IPS DF 19.7 (cell line): ENCODE measurements at places on chromosomes 2 and 18.
A peak's percentile ranks its signal among the peaks of the same experiment; 100 is the strongest.

GRCh38 chr2:61196671-61197070 lies 34.7 kb downstream of the C2orf74 start:
- no peak for DNase-seq

- no peak for DNase-seq
Measured at GRCh38 chr2:170405326-170405725, 227.4 kb downstream of the MYO3B start.

DNA sequence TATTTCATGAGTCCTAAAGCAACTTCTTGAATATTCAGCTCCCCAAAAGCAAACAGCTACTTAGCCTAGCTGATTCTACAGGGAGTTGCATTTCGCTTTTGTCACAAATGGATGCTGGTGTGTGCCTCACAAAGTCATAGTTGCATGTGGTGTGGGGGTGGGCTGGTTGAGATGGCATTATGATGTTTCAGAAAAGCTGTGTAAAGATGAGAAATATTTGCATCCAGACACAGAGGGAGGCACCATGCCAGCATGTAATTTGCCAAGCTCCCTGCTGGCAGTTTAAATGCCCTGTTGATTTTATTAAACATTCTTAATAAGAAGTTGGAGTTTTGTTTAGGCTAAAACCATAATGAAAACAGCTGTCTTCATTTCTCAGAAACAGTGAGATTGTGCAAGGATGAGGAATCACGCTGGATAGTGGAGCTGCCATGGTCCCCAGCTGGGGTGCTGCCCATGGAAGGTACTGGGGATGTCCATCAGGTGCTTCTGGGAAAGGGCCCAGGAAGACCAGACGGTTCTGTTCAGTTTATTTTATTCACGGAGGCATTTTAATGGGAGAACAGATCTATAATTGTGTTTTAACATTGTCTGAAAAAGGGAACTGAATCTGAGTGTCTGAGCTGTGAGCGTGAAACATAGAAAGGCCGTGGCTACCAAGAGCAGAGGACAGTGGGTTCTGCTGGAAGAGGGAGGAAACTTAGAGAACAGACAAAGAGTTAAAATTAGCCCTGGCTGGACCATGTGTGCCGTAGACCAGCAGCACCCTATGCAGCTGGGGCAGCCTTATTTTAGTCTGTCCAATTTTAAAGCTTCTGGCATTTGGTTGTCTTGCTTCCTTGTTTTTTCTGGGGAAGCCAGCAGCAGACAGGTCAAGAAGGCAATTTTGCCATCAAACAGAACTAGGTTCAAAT lies 177.1 kb downstream of the FAM210A start:
- DNase-seq: no peak

GRCh38 chr2:199760574-199760973 lies 90.4 kb downstream of the FTCDNL1 start:
- DNase-seq: no peak

DNA sequence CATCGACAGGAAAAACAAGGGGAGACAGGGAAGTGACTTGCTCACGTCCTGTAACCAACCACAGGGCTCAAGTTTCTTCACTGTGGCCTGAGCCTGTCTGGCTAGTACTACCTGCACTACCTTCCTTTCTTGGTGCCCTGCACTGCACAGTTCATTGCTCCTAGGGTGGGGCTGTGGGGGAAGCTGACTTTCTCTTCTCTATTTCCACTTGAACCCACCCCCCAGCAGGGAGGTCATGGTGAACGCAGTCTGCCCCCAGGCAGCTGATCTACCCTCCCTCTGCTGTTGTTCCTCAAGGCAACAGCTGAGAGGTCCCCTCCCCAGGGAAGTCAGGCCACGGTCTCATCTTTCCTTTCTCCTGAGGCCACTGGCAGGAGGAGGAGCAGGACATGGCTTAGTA lies 532.1 kb downstream of the SOX11 start:
- DNase-seq: no peak

DNA sequence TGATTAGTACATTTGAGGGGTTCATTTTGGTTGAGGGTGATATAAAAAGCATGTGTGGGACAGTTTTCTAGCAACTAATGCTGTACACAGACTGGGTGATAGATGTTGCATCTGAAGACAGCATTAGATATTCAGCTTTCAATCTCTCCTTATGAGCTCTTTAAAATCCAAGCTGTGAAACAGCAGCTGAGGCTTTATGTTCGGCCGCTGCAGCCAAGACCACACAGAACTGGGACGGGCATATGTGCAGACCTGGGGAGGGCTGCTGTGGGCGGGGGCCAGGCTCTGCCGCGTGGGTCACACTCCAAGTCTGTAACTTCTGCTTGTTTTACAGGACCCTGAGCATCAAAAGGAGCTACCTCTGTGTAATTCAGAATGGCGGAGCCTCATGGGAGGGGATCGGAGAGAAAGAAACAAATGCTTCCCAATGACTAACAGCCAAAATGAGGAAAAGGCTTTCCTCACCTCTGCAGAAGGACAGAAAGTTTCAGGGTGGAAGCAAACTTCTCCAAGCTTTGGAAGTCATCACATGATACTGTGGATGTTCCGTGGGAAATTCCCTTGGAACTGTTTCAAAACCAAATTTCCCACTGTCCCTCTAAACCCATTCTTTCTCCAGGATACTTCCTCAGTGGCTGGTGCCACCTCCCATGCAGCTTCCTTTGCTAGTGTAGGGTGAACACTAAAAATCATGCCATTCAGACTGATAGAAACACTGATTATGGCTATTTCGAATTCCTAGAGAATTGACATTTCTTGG lies 711.9 kb upstream of the ID2 start:
- no peak for DNase-seq

DNA sequence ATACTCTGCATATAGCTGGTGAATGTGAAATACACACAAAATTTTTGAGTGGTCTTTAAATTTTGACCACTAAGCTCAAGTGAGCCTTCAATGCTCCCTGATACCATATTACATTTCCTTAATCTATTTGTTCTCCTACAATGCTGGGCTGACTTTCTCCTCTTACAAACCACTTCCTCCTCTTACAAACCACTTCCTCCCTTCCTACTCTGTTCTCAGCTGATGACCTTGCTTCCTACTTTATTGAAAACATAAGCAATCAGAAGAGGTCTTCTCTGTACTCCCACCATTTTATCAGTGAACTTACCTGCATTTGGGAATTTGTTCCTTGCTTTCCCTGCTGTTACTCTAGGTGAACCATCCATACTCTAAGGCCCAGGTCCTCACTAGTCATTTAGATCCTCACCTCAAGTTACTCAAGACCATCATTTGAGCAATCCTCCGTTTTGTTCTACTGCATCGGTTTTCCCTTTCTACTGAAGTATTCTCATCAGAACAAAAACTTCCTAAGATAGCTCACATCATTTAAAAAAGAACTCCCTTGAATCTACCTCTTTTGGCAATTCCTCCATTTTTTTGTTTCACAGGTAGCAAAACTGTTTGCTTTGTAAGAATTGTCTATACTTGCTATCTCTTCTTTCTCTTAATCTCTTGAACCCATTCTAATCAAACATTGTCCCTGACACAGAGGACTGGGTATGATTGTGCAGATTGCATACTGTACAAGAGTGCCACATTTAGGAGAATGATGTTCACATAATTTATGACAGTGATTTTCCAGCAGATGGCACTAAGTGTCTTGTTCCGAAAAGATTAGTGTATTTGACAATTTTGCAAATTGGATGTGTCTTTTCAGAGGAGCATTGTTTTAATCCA lies 96.5 kb downstream of the EPB41L5 start:
- no peak for DNase-seq

- DNase-seq: no peak
Measured at GRCh38 chr18:26655525-26656430, 107.4 kb upstream of the KCTD1 start.

DNA sequence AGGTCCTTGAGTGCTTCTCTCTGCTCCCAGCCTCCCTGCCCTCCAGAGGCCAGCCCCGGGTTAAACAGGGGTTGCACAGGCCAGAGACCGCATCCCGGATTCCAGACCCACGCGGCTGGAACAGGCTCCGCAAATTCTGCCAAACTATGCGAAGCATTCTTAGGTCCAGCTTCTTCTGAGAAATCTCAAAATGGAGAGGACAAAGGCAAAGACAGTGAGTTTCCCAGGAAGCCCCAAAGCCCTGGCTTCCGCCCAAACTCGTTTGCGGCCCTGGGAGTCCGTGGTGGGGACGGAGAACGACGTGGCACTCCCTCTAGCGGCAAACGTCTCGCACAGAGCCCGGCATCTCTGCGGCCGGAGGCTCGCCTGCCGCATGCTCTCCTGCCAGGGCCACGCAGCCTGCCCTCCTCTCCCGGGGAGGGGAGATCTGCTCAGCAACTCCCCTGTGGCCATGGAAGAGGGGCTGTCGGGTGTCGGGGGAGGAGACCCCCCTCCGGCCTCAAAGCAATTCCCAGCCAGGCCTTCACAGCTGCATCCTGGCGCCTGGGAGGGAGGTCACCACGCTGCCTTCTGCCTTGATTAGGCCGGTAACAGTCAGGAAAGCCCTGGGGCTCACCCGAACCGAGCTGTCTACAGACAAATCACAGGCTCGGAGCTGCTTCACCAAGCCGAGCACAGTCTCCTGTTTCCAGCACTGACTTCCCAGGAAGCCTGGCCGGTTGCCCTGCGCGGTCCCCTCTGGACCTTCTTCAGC lies 33.4 kb upstream of the KLHL29 start:
- peak; percentile 48 for DNase-seq

DNA sequence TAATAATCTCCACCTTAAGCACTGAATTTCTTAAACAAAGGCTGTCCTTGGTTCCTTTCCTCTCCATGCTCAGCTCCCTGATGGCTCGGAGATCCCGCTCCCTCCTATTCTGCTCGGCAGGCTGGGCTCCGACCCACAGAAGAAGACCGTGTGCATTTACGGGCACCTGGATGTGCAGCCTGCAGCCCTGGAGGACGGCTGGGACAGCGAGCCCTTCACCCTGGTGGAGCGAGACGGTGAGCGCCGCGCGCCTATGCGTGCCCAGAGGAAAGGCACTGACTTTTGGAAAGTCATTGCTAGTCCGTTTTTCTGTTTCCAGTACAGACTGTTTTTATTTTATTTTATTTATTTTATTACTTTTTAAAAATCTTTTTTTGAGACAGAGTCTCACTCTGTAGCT lies 9.6 kb downstream of the CNDP2 start:
- DNase-seq: no peak

- DNase-seq: no peak
Measured at GRCh38 chr2:238651306-238652052, 196.4 kb upstream of the TWIST2 start.

DNA sequence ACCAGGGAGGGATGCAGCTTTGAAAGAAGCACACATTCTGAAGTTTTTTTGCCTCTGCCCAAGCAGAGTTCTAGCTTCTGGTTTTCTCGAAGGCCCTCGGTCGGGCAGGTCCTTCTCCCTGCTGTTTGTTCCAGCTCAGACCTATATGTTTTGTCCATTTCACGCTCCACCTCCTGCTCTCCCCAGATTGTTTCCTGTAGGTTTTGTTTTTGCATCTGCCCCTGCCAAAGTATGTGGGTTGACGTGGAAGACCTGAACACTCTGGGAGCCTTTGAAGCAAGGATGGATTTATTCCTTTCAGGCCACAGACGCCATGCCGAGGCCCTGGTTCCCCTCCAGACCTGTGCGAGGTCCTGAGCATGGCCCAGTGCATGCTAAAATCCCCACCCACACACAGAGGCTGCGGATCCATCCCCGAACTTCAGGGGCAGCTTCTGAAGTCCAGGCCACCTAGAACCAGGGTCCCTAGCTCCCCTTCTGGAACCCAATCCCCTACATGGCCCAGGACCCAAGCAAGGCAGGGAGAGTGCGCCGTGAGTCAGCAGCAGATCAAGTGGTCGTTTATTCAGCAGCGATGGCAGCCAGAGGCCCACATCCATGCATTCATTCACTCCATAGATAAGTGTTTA lies 205.4 kb downstream of the KLHL29 start:
- DNase-seq: no peak

DNA sequence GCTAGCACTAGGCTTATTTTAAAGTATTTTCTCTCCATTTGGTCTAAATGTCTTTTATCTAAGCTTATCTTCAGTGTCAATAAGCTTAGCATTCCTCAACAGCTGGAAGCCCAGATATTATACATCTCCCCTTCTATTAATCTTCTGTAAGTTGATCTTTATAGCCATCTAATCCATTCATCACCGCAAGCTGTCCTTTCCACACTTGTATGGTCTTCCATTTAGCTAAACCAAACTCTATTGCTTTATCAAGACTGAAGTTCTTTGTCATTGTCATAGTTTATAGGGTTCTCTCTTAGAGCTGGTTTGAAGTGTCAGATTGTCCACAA lies 101.3 kb upstream of the GPR45 start:
- DNase-seq: no peak

DNA sequence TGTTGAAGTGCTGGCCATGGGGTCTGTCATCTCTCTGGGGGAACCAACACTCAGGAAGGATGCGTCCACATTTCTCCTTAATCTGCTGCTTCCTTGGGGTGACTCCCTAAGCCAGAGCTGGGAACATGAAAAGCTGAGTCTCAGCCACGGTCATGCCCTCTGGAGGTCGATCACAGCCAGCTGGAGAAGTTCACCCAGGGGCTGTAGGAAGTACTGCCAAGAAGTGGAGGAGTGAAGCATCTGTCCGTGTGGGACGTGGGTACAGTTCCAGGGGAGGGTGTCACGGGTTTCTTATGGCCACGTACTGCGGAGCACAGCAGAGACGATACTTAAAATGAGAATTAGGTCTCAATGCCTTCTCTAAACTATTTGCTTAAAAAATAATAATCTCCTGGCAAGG lies 42.4 kb upstream of the IGFBP2 start:
- no peak for DNase-seq

- DNase-seq: no peak
Measured at GRCh38 chr2:176103742-176104315, 3.3 kb upstream of the HOXD11 start.

- DNase-seq: no peak
Measured at GRCh38 chr18:41587976-41588375, 367.1 kb upstream of the PIK3C3 start.

GRCh38 chr2:106183101-106183696 lies 10.9 kb downstream of the UXS1 start:
- DNase-seq: no peak

GRCh38 chr2:174180726-174181236 lies 67.6 kb downstream of the OLA1 start:
- no peak for DNase-seq

GRCh38 chr18:67862069-67862468 lies 345.5 kb upstream of the DSEL start:
- no peak for DNase-seq

GRCh38 chr2:108629417-108629816 lies 89.9 kb upstream of the RANBP2 start:
- no peak for DNase-seq

DNA sequence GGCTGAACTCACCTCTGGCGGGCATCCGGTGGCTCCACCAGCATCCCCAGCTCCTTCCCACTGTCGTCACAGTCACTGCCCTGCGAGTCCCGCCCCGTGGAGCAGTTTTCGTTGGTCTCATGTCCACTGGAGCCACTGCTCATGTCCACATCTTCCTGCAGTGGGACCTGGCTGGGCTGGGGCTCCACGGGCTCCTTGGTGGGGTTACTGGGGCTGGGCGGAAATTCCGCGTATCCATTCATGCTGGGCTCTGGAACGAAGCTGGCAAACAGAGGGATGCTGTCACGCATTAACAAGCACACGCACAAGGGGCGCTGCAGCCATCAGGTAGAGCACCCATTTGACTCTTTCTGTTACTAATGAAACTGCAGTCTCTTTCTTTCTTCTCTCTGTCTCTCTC lies 10.7 kb downstream of the PER2 start:
- no peak for DNase-seq

- DNase-seq: no peak
Measured at GRCh38 chr18:77622009-77622692, 372.5 kb downstream of the GALR1 start.
